NT2/D1 (cell line): ENCODE measurements at places on chromosomes 5 and 9.

- no peak for DNase-seq
Measured at GRCh38 chr5:135319928-135320606, 79.0 kb downstream of the MACROH2A1 start.

- no peak for DNase-seq
Measured at GRCh38 chr5:133244242-133244641, 192.4 kb downstream of the HSPA4 start.

DNA sequence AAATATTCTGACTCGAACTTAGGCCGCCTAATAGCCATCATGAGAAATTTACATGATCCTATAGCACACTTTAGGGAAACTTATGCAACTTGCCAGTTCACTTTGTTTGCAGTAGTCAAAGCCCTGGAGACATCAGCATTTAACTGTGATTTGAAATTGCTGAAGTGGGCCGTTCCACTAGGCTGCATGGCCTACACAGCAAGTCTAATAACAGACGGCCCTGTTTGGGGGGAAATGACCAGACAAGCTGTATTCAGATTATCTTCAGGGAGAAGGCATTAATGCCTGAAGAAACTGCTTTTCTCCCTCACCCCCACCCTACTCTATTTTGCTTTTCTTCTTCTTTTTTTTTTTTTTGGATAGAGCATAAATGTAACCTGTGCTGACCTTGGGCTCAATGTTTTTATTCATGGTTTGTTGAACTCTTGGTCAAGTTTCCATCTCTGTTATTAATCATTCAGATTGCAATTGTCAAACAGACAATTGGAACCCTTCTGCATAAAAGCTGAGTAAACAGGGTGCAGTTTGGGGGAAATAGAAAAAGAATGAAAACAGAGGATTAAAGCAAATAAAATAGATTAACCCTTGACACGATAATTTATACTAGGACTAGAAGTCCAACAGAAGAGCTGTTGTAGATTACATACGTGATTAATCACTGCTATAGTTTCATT lies 1928.2 kb upstream of the WWC1 start:
- no peak for DNase-seq

DNA sequence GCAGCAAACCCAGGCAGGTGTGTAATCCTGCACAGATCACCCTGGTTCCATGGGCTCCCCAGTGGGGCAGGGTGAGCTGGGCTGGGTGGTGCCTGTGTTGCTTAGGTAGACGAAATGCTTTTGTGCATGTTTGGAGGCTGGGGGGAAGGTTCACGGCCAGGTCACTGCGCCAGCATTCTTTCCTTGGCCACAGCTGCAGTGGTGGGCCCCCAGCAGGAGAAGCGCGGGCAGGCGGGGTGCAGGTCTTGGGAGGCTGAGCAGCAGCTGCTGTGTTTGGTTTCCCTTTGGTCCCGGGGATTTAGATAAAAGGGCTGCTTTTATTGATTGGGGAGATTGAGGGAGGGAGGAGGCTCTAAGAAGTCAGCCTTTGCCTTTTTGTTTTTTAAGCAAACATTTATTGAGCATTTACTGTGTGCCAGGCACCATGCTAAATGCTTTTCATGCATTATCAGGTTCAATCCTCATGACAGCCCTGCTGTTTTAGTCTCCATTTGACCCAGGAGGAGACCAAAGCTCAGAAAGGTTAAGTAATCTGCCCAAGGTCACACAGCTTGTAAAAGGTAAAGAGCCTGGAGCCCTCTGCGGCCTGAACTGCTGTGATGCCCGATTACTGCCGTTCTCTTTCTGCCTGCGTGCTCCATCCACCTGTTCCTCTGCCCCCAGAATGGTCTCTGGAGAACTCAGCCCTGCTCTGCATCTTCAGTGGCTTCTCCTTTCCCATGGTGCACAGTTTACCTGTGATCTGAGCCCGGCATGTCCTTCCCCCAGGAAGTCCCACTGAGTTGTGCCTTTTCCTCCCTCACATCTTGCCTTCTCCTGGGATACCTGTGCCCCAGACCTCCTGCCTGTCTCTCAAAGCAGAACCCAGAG lies 94.4 kb downstream of the MACROH2A1 start:
- DNase-seq = no peak

DNA sequence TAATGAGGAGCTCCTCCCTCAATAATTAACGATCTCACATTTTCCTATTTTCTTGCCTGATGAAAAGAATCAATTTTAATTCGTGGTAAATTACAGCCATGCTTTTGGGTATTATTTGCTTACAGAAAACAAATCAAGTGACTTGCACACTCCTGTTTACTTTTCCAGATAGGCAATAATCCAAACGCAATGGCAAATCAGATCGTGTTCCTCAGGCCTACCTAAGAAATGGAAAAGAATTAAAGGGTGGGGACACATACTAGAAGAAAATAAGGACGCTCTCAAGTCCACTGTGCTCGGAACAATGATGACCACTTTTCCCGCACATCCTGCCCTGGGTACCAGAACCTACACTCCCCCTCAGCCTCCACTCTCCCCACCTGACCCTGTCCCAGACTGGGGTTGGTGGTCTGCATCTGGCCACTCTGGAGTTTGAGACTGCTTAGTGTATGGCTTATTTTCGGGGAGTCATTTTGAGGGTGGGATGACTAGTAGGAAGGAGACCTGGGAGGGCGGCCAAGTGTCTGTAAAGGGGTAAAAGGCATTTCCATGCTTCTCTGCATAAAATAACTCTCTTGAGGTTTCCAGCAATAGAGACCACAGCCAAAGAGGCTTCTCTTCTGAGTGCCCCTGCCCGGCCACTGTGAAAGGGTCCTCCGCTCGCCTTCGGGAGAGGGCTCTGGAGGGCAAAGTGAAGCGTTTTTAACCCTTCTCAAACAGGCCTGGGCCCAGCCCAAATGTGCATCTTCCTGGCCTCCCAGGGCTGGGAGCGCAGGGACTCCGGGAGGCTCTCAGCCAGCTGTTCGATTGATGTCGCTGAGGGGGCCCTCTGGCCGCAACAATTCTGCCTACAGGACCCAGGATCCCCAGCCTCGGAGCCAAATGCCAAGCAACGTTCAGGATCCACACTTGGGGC lies 4.5 kb upstream of the OTP start:
- DNase-seq = no peak
